ENCODE measurements at places on chromosomes 12 and 14. TPM values are rescaled to one million over a fixed set of nuclear protein-coding genes. Genes with fewer than 3 reads are reported as not detected.

ACOT6 gene
- total RNA-seq = not detected

KLHDC2 gene
- total RNA-seq = 11.7 TPM

ADCK1 gene
- total RNA-seq = 0.43 TPM

CAPZA3 gene
- total RNA-seq = not detected

COL2A1 gene
- total RNA-seq = not detected

TTC5 gene
- total RNA-seq = 7.8 TPM

KRT71 gene
- not detected for total RNA-seq

TNFAIP2 gene
- 133 TPM for total RNA-seq

COCH gene
- 0.11 TPM for total RNA-seq

RGS6 gene
- total RNA-seq = 0.11 TPM

PRH2 gene
- total RNA-seq = not detected

WIF1 gene
- total RNA-seq = not detected

PDZRN4 gene
- total RNA-seq = 1.3 TPM

POTEM gene
- total RNA-seq = not detected

MAPKAPK5 gene
- total RNA-seq = 6.4 TPM

OR6C65 gene
- total RNA-seq = not detected

ETV6 gene
- total RNA-seq = 21.6 TPM

KRT6C gene
- not detected for total RNA-seq

LALBA gene
- not detected for total RNA-seq

TEX22 gene
- total RNA-seq = not detected

Data from ascending aorta (tissue), 2 donors.